ENCODE measurements at places on chromosomes 11 and 22.

DNA sequence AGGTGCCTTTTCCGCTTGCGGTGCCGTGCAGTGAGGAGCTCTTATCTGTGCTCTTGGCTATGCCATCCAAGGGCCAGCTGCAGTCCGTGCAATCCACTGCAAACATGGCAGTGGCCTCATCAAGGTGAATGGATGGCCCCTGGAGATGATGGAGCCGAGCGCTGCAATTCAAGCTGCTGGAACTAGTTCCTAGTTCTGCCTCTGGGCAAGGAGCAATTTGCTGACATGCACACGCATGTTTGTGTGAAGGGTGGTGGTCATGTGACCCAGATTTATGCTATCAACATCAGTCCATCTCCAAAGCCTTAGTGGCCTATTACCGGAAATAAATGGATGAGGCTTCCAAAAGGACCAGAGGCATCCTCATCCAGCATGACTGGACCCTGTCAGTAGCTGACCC is 3.1 kb upstream of the EHD1 start:
- no peak for DNase-seq

DNA sequence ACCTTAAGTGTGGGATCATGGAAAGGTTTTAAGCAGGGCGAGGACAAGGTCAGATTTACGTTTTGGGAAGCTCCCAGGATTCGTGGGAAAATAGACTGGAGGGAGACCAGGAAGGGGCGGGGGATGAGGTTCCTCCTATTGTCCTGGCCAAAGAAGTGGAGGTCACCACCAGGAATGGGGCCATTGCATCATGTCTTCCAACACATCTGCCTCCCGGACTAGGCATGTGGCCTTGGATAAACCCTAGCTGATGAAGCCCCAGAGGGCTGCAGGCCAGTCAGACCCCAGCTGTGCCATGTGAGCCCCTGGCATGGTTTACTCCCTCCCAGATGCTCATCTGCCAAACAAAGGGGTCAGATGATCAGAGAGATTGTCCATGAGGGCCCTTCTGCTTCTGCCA is 11.5 kb upstream of the YWHAH start:
- DNase-seq = no peak

DNA sequence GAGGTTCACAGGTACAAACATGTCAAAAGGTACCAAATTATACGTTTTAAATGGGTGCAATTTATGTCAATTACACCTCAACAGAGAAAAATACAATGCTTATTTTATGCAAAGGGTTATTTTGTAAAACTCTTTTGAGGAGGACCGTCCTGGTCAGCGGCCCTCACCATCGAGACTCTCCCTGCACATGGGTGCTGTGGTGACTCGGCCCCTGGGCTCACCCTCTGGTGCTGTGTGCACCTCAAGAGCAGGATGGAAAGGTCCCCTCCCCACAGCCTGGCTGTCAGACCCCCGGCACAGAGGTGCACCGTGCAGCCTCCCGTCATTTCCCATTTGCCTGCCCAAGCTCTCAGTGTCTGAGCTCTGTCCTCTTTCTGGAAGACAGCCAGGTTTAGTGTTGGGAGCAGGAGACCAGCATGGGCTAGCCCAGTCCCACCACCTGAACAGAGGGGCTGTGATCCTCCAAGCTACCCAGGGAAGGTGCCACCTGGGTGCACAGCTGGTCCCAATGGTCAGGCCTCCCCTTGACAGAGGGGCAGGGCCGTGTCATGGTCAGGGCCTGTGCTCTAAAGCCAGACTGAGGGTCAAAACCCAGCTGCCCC is 41.8 kb upstream of the PRODH start:
- DNase-seq = no peak

DNA sequence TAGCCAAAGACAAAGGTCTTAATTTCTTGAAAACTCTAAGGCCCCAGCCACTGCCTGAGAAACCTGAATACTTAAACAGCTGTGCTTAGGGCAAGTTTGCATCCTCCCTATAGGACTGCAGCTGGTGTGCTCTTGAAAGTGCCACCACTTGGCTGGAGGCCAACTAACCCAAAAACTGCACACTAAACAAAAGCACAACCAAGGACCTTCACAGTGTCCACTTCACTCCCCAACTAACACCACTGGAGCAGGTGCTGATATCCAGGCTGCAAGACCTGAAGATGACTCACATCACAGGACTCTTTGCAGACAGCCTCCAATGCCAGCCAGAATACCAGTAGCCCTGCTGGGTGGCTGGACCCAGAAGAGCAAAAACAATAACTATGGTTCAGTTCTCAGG is 357.7 kb upstream of the ARHGAP42 start:
- no peak for DNase-seq

GRCh38 chr22:46193898-46194310 is 43.6 kb downstream of the PPARA start:
- DNase-seq = no peak

DNA sequence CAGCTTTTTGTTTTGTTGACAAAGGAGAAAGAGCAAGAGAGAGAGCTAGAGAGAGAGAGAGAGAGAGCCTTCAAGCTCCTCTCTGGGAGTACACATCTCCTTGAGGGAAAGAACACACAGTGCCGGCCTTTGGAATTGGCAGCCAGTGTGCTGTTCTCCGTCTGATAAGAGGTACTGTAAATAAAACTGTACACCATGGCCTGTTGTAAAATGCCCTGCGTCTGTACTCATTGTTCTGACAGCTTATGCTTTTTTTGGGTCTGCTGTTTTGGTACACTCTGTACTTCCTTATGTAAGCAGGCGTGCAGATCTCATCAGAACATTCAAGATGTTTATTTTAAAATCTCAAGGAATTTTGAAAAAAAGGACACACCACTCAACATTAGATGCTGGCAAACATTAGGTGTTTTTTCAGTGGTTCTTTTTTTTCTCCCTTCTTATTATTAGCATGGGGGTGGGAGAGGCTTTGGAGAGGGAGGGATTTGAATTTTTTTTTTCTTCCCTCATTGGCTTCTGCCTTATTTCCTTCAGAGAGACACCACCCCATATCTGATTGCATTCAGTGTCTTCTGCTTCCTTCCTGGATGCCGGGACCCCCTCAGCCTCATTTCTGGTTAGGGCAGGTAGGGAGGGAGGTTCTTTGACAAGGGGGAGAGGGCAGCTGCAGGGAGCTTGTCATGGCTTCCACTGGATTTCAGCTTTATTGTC is 116.8 kb upstream of the NNMT start:
- DNase-seq = no peak

DNA sequence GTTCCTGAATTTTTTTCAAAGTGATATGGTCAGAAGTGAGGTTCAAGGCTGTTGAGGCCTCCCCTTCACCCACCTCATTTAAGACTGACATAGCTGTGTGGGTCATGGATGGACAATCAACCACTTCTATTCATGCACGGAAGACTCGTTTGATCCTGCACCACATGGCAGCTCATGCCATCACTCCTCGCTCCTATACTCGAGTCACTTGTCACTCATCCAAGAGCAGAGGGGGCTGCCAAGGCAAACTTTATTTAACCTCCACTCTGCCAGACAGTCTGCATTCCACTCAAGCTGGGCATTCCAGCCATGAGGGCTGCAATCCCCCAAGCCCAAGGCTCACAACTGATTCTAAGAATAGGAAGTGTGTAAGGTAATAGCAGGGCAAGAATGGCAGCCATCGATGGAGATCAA is 34.1 kb downstream of the SNX19 start:
- DNase-seq = no peak

DNA sequence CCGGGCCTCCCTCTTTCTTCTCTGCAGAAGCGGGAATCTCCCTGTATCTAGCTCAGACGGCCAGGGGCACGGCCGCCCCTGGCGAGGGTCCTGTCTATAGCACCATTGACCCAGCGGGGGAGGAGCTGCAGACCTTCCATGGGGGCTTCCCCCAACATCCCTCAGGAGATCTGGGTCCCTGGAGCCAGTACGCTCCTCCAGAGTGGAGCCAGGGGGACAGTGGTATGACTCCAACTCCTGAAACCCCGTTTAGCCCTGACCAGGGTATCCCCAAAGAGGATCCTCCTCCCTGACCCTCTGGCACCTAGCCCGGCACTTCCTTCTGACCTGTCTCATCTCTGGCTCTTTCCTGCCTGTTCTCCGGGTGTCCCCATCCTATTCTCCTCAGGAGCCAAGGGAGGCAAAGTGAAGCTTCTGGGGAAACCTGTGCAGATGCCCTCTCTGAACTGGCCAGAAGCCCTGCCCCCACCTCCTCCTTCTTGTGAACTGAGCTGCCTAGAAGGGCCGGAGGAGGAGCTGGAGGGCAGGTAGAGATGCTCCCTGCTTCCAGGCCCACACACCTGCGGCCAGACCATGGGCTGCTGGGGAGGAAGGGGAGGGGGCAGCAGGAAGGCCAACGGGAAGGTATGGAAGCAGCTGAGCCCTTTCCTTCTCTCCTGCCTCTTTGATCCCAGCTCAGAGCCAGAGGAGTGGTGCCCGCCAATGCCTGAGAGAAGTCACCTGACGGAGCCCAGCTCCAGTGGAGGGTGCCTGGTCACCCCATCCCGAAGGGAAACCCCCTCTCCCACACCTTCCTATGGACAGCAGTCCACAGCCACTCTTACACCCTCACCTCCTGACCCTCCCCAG is 12.9 kb downstream of the ROBO3 start:
- no peak for DNase-seq

GRCh38 chr11:112863305-112863704 is 97.9 kb upstream of the NCAM1 start:
- DNase-seq = no peak

DNA sequence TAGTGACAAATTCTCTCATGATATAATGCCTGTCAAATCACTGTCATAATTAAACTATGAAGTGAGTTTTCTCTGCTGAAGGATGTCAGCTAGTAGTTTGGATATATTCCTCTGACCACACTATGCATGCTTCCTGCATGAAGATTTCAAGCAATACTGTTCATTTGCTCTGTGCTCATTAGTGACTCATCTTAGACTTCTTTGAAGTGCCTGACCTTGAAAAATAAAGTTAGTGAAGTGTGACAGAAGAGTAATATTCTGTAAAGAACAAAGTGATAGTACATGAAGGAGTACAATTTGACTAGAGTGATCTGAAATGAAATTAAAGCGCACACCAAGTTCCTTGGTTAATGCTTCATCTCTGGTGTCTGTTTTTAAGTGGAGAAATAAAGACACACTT is 629.5 kb upstream of the ANO3 start:
- DNase-seq = no peak

DNA sequence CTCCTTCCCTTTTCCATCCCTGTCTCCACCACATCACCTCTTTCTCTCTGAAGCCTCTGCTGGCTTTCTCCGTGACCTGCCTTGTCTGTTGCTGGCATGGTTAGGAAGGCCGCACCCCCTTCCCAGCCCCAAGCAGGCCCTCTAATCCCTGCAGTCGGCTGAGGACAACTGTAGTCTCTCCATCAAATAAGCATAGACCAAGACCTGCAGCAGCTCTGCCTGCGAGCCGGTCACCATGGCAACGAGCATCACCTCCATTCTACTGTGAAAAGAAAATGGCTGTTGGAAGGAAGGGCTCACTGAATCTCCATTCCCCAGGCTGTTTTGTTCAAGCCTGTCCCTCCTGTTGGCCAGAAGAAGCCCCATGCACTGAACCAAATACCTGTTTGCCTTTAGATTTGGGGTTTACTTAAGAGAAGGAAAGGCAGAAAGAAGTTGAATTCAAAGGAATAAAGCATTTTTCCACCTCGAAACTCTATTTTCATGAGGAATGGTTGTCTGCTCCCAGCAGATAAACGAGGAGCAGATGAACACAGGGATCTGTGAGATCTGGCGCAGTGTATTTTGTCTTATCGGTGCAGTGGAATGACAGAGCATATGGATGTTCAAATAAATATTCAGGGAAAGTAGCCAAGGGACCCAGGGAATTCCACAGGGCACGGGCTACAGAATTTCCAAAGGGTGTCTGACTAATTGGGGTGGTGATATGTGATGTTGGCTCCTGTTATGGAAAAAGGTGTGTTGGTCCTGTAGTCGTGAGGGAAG is 113.1 kb upstream of the TTC12 start:
- DNase-seq = no peak

- DNase-seq = peak; percentile 94
These were observed at the start of gene IPO7 for GRCh38 chr11:9384535-9385326. TSS of gene IPO7 (plus strand) at chr11:9384652. CDS start at chr11:9384764, 112 bp downstream.

DNA sequence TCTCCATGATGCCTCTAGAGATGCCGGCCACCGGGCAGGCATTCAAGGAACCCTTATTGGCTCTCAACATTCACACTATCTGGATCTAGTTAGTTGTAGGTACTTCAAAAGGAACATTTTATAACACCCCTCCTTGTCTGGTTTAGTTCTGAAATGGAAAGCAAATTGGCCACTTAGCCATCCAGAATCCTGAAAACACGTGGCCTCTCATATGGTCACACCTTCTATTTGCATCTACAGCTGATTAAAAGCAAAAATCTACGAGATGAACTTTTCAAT is 29.2 kb downstream of the ABTB2 start:
- no peak for DNase-seq

- peak; percentile 63 for DNase-seq
These were observed 10.9 kb downstream of the PRCP start for GRCh38 chr11:82889133-82890001.

DNA sequence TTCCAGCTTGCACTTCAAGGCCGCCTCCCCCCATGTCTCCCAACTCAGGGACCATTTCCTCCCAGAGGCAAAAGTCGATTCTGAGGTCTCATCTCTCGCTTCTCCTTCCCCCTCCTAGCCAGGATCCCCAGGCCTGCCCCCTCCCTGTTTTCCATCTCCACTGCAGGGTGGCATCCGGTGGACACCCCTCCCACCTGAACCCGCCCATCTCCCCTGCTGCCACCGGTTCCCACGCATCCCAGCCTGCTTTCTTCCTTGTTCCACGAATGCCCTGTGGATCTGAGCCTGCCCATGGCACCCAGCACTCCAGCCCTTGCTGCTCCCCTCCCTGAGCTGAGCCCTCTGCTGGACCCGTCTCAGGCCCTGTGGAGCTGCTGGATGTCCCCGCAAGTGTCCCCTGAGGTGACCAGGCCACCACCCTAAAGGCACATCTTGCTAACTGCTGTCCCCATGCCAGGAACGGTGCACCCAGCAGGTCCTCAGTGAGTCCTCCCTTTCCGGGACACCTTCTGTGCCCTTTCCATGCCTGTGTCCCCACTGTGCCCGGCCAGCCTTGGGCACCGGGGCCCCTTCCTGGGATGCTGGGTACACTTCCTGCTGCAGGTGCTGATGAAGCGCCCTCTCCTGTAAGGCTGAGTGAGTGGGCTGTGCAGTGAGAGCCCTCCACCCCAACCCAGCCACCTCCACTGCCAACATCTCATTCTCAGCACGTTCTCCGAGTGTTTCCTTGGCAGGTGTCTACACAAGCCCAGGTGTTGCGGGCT is 936 bp downstream of the IL17REL start:
- DNase-seq = no peak

DNA sequence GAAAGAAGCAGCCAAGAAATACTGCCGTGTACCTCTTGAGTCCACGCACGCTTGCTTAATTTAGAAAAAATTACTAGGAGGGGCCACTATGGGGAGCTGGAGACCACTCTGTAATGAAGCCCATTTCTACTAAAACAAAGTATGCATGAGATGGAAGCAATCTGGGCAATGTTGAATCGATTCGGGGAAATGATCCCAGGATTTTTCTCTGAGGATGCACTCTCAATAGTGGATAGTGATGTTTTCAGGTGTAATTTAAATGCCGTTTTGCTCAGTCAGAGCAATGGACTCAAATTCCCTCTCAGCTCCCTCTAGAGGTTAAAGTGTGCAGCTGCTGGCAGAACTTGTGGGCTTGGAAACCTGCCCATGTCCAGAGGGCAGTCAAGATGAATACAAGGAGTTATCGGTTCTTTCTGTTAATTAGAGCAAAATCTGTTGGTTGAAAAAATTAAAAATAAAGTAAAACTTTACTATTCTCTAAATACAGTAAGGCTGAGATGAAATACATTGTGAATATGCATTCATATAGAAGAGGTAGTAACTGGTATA is 64.1 kb downstream of the ME3 start:
- DNase-seq = peak; percentile 81
